ENCODE measurements at places on chromosomes 12 and 14. TPM values are rescaled to one million over a fixed set of nuclear protein-coding genes. Genes with fewer than 3 reads are reported as not detected.

The SCN8A gene
- total RNA-seq = 0.67 TPM

The CMTM5 gene
- total RNA-seq = 3.1 TPM

The RERG gene
- total RNA-seq = 13.6 TPM

The TMEM116 gene
- 15.2 TPM for total RNA-seq

The RASSF8 gene
- 57.9 TPM for total RNA-seq

The INHBE gene
- not detected for total RNA-seq

The HOXC5 gene
- total RNA-seq = 0.11 TPM

The SETD1B gene
- 21.5 TPM for total RNA-seq

The RNU4-1 gene
- under 0.01 TPM for total RNA-seq

The SPIC gene
- total RNA-seq = not detected

The CLEC1B gene
- total RNA-seq = 1.1 TPM

The C12orf50 gene
- 0.07 TPM for total RNA-seq

The FGF6 gene
- not detected for total RNA-seq

The PPFIA2 gene
- total RNA-seq = 7.3 TPM

The SNW1 gene
- 60.7 TPM for total RNA-seq

The AKAP3 gene
- total RNA-seq = not detected

The SLC7A8 gene
- 56.1 TPM for total RNA-seq

The TRMT5 gene
- 5.9 TPM for total RNA-seq

The NUMB gene
- 85.6 TPM for total RNA-seq

The OLR1 gene
- total RNA-seq = 136 TPM

The LETMD1 gene
- 36.3 TPM for total RNA-seq

The APOF gene
- total RNA-seq = not detected

The RERGL gene
- 2.1 TPM for total RNA-seq

The HOXC4 gene
- 0.59 TPM for total RNA-seq

The NTS gene
- total RNA-seq = 1.1 TPM

The SENP1 gene
- 27.3 TPM for total RNA-seq

The TOMM20L gene
- total RNA-seq = not detected

The SLCO1C1 gene
- total RNA-seq = not detected

The CDCA4 gene
- total RNA-seq = 6.2 TPM

The NR1H4 gene
- 0.09 TPM for total RNA-seq

The DDN gene
- not detected for total RNA-seq
